ENCODE measurements at places on chromosomes 6 and 20. TPM values are rescaled to one million over a fixed set of nuclear protein-coding genes. Genes with fewer than 3 reads are reported as not detected.

DNA sequence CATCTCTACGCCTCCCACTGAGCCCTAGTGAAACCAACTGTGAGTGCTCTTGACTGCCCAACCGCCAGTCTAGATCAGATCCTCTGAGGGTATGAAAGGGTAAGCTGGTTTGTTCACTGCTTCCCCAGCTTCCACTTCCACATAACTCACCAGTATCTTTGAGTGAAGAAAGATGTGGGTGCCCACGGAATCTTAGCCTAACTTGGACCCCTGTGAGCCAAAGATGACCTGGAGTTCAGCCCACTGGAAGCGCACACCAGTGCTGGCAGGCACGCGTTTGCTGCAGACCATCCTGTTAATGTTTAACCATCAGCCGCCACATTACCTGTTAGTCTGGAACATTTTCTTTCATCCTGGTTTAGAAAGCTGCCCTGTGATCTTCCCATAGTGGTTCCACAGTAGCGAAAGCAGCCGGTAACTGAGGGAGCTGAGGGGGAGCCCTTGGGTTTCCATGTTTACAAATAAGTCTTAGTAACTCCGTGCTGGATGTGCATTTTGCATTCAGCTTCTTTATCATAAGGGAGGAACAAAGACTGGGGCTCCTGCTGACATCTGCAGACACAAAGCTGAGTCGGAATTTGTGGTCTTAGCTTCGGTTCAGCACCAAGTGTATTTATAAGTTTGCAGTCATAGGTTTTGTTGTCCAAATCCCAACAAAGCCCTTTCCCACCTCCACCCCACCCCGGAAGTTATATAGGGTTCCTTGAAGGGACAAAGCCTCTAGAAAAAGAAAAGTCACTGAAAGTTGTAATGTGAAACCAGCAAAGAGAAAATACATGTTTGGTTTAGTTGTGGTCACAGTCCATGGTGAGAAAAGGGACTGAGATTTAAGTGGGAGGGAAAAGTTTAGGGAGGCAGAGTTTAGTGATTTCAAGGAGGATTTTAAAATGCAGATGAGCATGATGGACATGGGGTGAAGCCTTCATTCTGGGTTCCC, 71.0 kb downstream of the SSR1 start:
- DNase-seq = peak; percentile 63

The MAS1 gene
- total RNA-seq = 0.09 TPM

The PLCG1 gene
- 69.4 TPM for total RNA-seq

The GFOD1 gene
- 3.2 TPM for total RNA-seq

The ELOVL2 gene
- 1.5 TPM for total RNA-seq

The CALHM6 gene
- total RNA-seq = 3.8 TPM

The GPR6 gene
- total RNA-seq = not detected

DNA sequence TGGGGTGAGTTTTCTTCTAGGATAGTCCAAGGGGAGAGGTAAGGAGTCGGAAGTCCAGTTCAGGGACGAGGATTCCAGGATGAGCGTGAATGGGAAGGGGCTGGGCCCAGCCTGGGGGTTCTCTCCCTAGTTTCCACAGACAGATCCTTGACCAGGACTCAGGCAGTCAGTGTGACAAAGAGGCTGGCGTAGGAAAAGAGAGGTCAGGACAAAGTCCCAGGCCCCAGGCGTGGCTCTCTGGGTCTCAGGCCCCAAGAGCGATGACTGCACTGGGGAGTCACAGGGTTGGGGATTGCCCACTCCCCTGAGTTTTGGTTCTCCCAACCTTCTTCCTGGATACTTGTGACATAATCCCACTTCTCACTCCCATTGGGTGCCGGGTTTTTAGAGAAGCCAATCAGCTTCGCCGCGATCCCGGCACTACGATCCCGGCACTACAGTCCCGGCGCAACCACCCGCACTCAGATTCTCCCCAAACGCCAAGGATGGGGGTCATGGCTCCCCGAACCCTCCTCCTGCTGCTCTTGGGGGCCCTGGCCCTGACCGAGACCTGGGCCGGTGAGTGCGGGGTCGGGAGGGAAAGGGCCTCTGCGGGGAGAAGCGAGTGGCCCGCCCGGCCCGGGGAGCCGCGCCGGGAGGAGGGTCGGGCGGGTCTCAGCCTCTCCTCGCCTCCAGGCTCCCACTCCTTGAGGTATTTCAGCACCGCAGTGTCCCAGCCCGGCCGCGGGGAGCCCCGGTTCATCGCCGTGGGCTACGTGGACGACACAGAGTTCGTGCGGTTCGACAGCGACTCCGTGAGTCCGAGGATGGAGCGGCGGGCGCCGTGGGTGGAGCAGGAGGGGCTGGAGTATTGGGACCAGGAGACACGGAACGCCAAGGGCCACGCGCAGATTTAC, 46.2 kb upstream of the TRIM26 start:
- peak; percentile 89 for DNase-seq

The VPS16 gene
- 24.7 TPM for total RNA-seq

The CCN5 gene
- 0.18 TPM for total RNA-seq

DNA sequence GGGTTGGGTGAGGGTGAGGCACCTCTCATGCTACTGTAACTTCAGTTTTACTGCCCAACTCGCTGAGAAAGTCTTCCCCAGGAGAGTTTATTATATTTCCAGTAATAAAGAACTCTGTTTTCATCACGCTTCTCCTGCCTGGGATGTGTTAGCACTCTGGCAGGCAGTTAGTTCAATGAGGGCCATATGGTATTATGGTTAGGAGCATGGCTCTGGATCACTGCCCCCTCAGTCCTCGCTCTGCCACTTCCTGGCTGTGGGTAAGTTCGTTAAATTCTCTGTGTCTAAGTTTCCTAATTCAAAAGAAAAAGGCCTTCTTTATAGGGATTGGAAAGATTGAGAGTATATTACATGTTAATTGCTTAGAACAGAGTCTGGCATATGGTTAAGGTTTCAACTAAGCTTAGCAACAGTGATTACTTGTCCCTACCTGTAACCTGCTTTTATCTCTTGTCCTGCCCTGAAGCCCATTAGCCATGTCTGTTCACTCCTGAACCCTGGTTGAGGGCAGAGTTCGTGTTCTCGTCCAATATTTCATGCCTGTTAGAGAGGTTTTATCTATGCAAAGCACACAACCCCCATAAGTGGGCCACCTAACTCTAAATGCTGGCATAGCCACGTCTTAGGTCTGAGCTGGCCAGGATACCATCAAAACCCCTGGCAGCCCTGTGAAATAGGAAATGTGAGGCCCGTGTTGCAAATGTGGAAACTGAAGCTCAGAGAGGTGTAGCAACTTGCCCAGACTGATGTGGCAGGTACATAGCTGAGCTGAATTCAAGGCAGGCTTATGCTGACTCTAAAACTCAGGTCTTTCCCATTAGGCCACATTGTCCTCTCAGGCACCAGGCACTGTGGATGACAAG, 342.5 kb upstream of the JARID2 start:
- peak; percentile 22 for DNase-seq

DNA sequence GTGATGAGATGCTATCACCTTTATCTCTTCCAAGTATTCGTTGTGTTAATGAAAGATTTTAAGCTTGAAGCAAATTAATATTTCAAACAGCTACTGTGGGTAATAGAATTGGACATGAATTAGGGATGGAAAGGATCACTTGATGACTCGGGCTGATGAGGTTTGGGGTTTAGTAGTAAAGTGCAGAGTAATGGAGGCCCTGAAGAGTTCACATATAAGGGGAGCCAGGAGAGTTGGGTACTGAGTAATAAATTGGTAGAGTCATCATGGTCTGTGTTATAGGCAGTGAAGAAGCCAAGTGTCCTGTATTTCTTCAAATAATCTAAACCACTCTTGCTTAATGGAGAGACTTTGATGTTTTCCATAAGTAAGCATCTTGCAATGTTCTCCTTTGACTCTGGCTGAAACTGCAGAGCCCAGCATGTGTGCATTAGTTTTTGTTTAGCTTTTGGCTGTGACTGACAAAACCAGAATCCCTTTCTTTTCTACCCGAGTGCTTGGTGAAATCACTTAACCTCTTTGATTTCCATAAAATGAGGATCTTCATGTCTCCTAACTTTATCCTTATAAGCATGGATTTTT, 57.6 kb downstream of the L3MBTL3 start:
- no peak for DNase-seq

DNA sequence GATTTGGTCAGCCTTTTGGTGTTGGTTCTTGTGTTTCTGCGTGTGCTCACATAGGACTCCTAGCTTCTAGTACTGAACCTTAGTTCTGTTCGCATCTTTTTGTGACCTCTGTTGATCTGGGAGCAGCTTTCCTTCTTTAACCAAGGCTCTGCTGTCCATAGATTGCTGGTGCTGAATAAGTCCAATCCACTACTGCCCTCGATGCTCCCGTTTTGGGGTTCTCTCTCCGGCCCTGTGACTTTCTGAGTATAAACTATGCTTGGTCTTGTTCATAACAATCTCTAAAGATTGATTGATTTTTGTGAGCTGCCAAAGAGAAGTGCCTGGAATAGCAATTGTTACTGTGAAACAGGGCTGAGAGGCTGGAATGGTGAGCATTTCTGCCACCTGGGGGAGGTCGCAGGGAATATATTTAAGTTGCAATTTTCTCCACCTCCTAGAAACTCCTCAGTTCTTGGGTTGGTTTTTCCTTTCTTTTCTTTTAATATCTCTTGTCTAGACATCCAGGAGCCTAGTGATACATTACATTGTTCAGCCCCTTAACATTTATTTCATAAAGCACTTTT, 422.9 kb upstream of the CHD6 start:
- DNase-seq = peak; percentile 14

The BPHL gene
- 32.2 TPM for total RNA-seq

DNA sequence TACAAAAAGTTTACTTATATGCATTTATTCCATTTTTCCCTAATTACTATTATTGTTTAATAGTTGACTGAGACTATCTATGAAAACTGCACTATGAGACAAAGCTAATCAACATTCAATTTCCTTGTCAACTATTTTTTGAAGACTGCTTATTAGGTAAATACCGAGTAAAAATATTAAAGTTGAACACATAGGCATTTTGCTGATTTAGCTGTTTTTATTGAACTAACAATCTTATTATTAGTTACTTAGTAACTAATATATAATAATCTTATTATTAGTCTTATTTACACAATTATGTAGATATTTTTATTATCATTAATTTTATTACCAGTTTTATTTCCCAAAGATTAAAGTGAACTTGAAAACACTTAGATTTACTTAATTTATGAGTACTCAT, 728.8 kb downstream of the TENT5A start:
- no peak for DNase-seq

The PLA2G7 gene
- total RNA-seq = 1.2 TPM

DNA sequence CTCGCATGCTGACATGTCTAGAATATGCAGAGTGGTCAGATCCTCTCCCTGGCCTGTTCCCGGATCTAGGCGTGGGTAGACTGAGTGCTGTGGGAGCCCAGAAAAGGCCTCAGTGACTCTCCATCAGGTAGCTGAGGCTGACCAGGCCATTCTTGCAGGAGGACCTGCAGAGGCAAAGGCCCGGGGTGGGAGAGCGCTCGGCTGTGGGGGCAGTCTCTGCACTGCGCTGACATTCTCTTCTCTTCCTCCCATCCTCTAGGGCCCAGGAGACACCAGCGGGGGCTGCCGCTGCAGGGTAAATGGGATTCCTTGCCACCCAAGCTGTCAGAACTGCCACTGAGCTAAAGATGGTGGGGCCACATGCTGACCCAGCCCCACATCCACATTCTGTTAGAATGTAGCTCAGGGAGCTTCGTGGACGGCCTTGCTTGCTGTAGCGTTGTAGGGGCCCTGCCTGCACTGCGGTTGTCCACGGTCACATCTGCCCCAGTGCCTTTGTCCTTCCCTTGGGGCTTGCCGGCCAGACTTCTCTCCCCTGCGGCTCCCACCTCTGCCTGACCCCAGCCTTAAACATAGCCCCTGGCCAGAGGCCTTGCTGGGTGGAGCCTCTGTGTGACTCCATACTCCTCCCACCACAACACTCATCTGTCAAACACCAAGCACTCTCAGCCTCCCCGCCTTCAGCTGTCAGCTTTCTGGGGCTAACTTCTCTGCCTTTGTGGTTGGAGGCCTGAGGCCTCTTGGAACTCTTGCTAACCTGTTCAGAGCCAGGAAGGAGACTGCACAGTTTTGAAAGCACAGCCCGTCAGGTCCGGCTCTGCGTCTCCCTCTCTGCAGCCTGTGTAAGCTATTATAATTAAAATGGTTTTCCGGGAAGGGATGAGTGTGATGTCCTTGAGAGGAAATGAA, 22.2 kb downstream of the RBCK1 start:
- DNase-seq = no peak

- DNase-seq = no peak
Observed at GRCh38 chr6:31121131-31121790, 1.0 kb upstream of the CDSN start.

GRCh38 chr6:27312146-27312949, at the start of gene POM121L2:
POM121L2 (minus strand) TSS chr6:27312273; CDS start chr6:27312170, 103 bp downstream.
- peak; percentile 35 for DNase-seq

The ACTL10 gene
- 0.49 TPM for total RNA-seq

DNA sequence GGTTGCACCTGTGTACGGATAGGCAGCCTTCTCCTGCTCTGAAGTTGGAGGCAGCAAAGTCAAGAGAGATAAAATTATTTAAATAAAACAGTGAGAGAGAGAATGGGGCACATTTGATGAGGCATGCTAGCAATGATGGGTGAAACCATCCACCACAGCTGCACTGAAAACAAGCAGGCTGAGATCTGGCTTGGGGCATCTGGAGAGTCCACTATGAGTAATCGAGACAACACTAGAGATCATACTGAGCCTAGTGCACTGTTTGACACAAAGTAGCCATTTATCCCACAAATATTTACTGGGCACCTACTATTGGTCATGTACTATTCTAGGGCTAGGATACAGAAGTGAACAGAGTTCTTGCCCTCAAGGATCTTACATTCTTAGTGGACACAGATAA, 66.4 kb downstream of the DZANK1 start:
- no peak for DNase-seq

The C6orf118 gene
- total RNA-seq = 0.89 TPM

DNA sequence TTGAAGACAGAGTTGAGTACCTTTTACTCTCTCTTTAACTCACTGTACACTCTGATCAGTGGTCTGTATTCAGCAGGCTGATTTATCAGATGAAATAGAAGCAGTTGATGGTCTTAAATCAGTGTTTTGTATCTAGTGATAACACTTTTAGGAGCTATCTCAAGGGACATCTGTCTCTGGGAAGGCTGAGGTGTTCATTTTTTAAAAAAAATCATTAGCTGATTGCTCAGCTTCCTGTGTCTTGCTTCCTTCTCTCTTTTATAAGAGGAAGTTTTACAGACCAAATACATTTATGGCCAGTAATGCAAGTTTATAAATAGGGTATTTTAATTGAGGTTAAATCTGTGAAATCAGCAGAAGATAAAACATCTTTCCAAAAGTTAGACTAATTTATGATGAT, 12.0 kb upstream of the CCDC170 start:
- DNase-seq = peak; percentile 19

DNA sequence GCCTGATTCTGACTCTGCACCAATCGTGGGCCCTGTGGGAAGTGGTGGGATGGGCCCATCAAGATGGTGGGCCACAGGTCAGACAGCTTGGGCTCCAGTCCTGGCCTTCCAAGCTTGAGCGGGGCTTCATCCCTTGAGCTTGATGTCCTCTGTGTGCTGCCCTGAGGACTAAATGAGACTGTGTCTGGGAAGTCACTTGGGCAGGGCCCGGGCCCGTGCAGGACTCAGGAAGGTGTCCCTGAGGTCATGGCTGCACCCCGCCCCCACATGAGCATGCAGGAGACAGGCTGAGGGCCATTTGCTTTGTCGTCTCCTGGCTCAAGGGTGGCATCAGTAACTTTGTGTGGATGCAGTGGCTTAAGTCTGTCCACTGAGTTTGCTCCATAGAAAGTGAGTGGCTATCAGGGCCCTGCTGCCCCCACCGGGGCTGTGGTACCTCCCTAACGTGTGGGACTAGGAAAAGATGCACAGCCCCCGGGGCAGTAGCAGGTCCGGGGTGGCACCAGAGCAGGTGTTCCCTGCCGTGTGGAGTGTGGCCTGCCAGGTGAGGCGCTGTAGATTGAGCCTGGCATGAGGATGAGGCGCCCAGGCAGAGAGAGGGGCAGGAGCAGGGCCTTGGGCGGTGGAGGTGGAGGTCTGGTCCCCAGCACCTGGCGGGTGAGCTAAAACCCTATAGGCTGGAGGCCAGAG, 298.6 kb downstream of the TAF4 start:
- no peak for DNase-seq
